ENCODE measurements at places on chromosomes 11 and 22.

GRCh38 chr22:39727541-39727940 is 157.0 kb downstream of the CACNA1I start:
- no peak for DNase-seq

- peak; percentile 39 for DNase-seq
Measured at GRCh38 chr11:7514099-7514591, 346 bp downstream of the PPFIBP2 start.

- DNase-seq = no peak
Measured at GRCh38 chr11:88475991-88476418, 138.5 kb upstream of the CTSC start.

DNA sequence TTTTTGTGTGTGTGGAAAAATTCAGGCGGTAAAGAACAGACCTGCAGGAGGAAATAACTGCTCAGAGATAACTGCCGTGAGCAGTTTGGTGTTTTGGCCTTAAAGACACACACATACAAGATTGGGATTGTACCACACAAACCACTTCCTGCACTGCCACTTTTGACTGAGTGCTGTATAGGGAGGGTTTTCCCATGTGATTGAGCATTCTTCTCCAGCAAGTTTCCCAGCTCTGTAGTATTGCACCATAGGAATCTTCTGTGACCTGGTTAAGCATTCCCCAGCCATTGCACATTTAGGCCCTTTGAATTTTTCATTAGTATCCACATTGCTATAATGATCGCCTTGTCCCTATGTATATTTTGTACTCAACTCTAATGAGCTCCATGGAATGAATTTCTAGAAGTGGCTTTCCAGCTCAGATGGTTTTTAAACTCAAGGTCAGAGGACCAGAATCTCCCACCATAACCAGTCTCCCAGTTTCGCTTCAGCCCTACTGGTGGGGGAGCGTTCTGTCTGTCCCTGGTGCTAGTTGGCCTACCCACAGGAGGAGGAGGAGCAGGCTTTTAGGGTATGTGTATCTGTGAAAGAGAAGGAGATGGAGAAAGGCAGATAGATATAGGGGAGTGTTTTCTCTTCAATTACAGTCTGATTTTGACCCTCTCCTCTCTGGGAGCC is 9.3 kb downstream of the CD82 start:
- no peak for DNase-seq

GRCh38 chr11:66437979-66438503 is 607 bp downstream of the MRPL11 start:
- DNase-seq = peak; percentile 44

DNA sequence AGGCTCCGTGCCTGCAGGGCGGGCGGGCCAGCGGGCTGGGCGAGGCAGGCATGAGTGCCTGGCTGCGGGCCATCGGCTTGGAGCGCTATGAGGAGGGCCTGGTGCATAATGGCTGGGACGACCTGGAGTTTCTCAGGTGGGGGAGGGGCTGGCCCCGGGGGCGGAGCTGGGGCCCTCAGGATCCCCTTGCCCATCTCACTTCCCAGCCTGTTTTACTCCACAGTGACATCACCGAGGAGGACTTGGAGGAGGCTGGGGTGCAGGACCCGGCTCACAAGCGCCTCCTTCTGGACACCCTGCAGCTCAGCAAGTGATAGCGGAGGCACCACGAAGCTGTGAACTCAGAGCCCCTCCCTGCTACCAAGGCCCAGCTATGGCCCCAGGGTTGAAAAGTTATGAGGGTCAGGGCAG is 5.9 kb downstream of the PHOX2A start:
- DNase-seq = peak; percentile 70

- DNase-seq = no peak
Measured at GRCh38 chr11:42555190-42555589, 756.6 kb upstream of the API5 start.

GRCh38 chr11:74468936-74469335 is 1.6 kb upstream of the KCNE3 start:
- no peak for DNase-seq

DNA sequence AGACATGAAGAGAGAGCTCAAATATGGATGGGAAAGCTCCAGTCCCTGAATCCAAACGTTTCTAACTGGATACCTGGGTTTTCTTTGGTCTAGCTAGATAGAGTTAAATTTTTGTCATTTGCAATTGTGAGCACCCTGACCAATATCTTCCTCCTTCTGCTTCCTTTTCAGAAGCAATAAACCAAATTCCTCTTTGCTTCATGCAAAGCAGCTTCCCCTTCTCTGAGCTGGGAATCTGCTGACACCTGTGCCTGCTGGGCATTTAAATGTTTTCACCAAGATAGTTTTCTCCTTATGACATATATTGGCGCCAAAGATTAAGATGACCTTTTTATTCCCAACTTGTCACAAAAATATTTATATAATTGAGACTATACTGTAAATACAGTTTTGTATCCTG is 27.9 kb upstream of the PAK1 start:
- DNase-seq = no peak

- peak; percentile 75 for DNase-seq
Measured at GRCh38 chr22:38505541-38506117, 482 bp downstream of the DDX17 start.

GRCh38 chr11:45927332-45927683 is 4.9 kb downstream of the LARGE2 start:
- peak; percentile 16 for DNase-seq

DNA sequence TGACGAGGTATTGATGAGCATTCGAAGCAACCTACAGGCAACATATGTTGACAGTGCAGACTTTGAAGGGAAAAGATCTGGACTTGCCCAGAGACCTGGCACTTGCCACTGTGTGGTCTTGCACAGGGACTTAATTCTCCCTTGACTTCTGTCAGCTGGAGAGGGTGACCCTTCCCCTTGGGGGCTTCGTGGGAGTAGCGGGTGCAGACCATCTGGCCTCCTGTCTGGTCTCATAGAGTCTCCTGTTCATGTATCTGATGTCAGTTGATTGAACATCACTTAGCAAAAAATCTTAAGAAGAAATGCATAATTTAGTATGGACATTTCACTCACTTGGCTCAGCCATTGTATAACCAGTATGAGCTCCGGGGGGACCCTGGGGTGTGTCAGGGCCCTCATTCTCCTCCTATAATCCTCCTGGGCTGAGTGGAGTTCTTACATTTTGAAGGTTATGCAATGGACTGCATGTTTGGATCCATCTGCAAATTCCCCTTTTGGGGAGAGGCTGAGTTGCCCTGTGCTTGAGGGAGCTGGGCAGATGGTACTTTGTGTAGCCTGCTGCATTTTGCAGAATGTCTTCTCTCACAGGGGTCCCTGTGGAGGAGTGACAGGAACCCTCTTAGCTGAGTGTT is 13.0 kb downstream of the BCR start:
- no peak for DNase-seq

DNA sequence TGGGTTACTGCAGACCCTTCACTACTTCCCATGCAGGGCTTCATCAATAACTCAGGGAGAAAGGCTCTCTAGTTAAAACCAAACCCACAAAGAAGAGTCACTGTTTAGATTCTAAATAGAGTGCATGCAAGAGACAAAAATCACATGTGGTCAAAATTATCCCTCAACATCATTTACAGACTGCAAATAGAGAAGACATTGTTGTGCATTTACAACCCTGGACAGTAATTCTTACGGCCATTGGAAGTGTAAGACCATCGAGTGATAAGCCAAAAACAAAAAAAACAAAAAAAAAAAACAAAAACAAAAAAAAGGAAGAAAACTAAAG is 93.4 kb downstream of the RASSF10 start:
- DNase-seq = no peak

GRCh38 chr11:129145276-129145675 is 46.8 kb downstream of the ARHGAP32 start:
- DNase-seq = no peak

- no peak for DNase-seq
Measured at GRCh38 chr11:61999141-61999975, 31.9 kb upstream of the FTH1 start.

- DNase-seq = no peak
Measured at GRCh38 chr11:126751242-126751641, 249.3 kb downstream of the KIRREL3 start.

GRCh38 chr11:8682303-8683114 is at the start of the genes RPL27A and TRIM66:
RPL27A (plus strand) TSS chr11:8682792; CDS start chr11:8682814, 22 bp downstream.
TRIM66 (minus strand) TSS chr11:8682665; CDS start chr11:8672274, 10,391 bp downstream.
- DNase-seq = peak; percentile 99

- DNase-seq = no peak
Measured at GRCh38 chr11:37390576-37391083, 792.6 kb upstream of the RAG2 start.

- peak; percentile 29 for DNase-seq
Measured at GRCh38 chr11:127003260-127003981, 2.9 kb upstream of the KIRREL3 start.

- DNase-seq = no peak
Measured at GRCh38 chr11:69437001-69437875, 44.2 kb upstream of the LINC01488 start.

DNA sequence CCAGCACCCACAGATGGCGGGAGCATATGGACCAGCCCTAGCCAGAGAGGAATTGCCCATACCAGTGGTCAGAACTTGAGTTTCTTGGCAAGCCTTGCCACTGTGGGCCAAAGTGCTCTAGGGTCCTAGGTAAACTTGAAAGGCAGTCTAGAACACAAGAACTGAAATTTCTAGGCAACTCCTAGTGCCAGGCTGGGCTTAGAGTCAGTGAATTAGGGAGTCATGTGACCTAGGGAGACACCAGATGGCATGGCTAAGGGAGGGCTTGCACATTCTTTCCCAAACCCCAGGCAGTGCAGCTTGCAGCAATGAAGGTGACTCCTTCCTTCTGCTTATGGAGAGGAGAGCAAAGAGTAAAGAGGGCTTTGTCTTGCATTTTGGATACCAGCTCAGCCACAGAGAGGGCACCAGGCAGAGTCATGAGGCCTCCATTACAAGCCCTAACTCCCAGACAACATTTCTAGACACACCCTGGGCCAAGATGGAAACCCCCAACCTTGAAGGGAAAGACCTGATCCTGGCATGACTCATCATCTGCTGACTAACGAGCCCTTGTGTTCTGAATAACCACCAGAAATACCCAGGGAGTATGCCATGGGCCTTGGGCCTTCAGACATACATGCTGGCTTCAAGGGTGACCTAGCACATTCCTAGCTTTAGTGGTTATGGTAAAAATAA is 19.2 kb upstream of the OR56A3 start:
- no peak for DNase-seq

DNA sequence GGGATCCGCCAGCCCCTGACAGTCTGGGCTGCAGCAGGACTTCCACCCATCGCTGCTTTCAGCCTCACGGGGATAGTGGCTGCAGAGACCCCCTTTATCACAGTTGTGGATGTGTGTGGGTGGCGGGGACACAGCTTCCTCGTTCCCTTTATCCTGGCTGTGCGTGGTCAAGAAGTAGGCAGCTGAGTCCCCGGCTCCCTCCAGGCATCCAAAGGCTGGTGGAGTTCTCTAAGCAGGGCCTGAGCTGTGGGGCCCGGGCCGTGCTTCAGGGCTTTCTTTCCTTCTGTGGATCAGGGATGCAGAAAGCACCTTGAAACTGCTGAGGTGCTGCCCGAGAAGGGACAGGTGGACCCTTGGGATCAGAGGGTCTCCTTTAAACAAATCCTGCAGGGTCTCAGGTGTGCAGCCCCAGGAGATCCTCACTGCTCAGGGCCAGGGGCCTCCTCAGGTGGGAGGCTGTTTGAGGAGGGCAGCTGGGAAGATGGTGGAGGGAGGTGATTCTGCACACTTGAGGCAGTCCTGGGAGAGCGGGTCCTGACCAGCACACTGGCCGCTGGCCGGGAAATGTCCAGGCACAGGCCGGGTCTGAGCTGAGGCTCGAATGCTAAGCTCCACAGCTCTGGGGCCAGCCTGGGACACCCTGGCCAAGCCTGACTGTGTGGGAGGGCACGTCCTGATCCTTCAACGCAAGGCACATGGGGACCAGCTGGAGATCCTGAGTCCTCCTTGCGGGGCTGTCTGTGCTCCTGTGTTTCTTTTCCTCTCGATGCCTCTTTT is 1024.3 kb downstream of the BRD1 start:
- DNase-seq = no peak

DNA sequence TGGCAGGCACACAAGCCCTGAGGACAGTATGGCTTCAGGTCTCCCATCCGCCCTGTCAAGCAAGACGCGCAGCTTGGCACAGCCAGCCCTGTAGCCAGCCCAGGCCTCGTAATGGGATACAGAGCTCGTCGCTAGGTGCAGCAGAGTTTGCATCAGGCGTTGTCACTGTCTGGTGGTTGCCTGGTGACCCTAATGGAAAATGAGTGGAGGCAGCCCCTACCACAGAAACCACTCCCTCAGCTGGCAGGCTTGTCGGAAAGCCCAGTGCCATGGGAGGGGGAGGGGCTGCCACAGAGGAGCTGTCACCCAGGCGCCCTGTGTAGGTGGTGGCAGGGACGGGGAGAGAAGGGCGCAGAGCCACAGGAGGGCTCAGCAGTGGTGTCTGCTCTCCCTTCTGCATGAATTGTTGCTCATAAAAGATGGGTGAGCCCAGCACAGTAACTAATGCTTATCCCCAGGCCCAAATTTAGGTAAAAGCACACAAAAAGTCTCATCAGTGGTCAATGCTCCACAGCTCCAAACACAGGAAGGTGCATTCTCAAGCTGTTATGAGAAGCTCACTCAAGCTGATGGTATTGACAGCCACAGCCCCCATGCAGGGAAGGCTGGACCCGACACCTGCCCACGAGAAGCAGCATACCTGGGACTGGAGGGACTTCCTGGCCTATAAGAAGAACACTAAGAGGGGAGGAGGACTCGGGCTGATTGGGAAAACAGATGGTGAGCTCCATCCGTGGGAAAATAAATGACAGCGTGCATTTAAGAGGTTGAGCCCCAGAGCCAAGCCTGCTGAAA is 164.6 kb downstream of the ETS1 start:
- no peak for DNase-seq

- no peak for DNase-seq
Measured at GRCh38 chr11:22415476-22415875, 77.3 kb downstream of the SLC17A6 start.

DNA sequence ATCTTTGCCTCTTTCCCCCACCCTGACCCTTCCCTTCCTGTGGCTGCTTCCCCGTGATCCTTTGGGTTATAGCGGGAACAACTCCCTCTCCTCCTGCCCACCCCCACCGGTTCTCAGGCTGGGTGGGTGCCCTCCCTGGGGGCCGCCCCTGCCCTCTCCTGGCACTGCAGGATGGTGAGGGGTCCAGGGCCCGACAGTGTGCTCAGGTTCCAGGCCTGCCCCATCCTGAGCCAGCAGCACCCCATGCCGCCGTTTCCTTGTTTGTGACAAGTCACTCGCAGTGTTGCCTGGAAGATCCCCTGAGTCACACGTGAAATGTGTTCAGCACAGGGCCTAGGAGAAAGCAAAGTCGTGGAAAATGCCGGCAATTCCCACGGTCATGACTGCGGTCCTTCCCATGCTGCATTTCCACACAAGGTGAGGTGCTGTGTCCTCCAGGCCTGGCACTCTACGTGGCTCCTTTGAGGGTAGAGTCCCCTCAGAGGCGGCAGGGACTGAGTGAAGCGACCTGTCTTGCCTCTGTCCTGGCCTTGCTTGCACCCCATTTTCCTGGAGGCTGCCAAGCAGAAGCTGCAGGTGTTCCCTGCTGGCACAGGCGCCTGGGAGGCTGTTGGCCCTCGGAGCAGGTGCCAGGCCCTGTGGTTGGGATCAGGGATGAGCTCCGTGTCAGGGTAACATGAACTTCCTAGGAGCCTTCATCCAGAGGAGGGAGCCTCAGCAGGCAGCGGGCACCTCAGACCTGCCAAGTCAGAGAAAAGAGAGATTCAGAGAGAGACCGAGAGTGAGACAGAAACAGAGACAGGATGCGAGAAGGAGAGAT is 80.5 kb upstream of the LINC01488 start:
- no peak for DNase-seq

GRCh38 chr22:40451210-40451609 is 80.8 kb downstream of the SGSM3 start:
- no peak for DNase-seq
